ENCODE measurements at places on chromosomes 13 and 19.
A peak's percentile ranks its signal among the peaks of the same experiment; 100 is the strongest.

GRCh38 chr19:6925801-6926751 lies 38.7 kb downstream of the ADGRE1 start:
- DNase-seq = no peak

DNA sequence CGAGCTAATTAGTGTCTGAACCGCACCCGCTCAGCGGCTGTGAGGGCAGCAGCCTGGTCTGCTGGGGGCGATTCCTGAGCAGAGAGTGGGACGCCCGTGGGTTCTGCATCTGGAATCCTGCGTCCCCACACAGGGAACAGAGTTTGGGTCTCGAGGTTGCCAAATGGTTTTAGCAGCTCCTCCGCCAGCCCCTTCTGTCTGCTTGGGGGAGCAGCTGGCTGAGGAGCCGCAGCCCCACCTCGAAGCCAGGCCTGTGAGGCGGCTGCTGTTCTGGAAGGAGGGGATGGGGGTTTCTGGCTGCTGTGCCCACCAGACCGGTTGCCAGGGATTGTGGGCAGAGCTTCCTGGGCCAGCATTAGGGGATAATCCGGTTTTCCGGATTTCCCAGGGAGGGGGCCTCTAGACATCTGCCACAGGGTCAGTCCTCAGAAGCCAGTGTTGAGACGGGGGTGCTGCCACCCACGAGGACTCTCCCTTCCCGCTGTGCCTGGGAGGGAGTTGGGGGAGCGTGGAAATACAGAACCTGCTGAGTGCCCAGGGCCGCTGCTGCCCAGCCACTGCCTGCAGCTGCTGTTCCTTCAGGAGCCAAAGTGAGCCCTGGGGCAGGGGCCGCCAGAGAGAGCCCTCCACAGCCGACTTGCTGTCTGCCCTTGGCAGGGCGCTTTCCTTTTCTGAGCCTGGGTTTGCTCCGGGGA lies 2.0 kb downstream of the CDC34 start:
- no peak for DNase-seq

GRCh38 chr13:106401081-106401480 lies 134.4 kb downstream of the EFNB2 start:
- no peak for DNase-seq

GRCh38 chr13:109769921-109770320 lies 16.5 kb downstream of the IRS2 start:
- no peak for DNase-seq

- no peak for DNase-seq
Observed at GRCh38 chr19:3543150-3544057, 4.4 kb downstream of the TEKTIP1 start.

GRCh38 chr19:7909471-7910067 lies 5.1 kb upstream of the TGFBR3L start:
- DNase-seq = no peak

GRCh38 chr13:22744688-22745452 lies 435.9 kb upstream of the SGCG start:
- no peak for DNase-seq

DNA sequence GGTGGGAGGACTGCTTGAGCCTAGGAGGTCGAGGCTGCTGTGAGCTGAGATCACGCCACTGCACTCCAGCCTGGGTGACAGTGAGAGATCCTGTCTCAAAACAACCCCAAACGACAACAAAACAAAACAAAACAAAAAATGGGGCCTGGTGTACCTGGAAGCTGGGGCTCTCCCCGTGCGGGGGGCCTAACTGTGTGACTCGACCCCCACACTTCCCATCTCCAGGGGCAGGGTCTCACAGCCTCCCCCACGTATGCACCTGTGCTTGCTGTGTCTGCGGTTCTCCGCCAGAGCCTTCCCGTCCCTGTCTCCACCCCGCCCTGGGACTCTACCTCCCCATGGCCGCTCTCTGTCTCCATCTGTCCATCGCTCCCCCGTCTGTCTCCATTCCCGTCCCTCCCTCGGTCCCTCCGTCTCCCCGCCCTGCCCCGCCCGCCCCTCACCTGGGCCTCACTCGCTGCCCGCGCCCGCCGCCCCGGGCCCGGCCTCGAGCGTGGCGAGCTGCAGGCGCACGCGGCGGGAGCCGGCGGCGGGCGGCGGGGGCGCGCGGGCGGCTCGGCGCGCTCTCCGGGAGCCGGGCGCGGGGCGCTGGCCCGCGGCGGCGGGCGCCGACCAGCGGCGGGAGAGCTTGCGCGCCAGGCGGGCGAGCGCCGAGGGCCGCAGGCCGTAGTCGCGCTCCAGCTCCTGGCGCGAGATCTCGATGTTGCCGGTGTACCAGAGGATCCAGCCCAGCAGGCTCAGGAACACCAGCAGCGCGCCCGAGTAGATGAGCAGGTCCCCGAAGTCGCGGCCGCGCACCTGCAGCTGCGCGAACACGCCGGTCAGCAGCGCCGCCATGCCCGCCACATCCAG lies 587 bp downstream of the TMEM238 start:
- peak; percentile 75 for DNase-seq

DNA sequence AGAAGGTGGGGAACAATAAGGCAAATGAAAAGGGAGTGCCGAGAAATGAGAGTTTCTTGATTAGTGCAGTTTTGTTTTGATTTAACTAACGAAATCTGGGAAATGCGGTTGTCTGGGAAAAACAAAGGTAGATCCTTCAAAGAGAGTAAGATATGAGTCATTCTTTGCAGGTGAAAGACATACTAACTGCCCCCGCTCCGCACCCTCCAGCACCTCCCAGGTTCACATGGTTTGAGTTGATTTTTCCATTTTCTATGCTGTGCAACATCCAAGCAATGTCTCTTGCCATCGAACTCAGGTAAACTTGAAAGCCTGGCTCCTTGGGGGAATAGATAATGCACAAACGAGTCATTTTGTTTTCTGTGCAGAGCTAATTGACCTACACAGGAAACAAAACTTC lies 84.1 kb upstream of the KLF12 start:
- DNase-seq = no peak

- no peak for DNase-seq
Observed at GRCh38 chr19:56547535-56547934, 8.8 kb downstream of the ZFP28 start.

DNA sequence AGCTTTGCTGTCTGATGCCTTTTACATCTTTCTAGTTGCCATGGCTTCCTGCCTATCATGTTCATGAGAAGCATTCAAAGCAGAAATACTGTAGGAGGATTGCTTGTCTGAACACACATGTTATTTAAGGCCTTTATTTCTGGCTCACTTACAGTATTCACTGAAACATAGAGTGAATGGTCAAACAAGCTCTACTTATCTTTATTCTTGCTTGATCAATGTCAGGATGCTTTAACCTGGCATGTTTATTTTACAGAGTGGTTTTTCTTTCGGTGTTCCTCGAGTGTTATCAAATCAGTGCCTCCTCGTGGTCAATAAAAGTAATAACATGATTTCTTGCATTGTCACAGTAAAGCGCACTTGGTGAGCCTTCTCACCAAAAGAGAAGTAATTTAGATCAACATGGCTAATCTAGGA lies 73.5 kb upstream of the PCDH17 start:
- DNase-seq = no peak

GRCh38 chr19:6465006-6465405 lies 935 bp downstream of the CRB3 start:
- no peak for DNase-seq

GRCh38 chr13:84844473-84844872 lies 954.7 kb downstream of the SLITRK6 start:
- no peak for DNase-seq

- no peak for DNase-seq
Observed at GRCh38 chr19:7360393-7360984, 11.8 kb downstream of the ARHGEF18 start.

DNA sequence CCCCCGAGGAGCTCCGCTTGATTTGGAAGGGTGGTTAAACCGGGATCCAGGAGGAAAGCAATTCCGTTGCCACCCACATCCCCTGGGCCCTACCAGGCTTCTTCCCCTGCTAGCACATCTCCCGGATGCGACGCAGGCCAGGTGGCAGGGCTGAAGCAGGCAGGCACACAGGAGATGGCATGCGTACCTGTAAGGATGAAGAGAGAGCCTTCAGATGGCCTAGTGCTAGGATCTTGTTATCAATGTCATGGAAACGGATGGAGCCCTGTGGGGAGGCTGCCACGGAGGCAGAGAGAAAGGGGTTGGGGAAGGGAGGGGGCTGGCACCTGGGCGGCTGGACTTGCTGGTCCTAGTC lies 8.5 kb upstream of the SOX1 start:
- no peak for DNase-seq

DNA sequence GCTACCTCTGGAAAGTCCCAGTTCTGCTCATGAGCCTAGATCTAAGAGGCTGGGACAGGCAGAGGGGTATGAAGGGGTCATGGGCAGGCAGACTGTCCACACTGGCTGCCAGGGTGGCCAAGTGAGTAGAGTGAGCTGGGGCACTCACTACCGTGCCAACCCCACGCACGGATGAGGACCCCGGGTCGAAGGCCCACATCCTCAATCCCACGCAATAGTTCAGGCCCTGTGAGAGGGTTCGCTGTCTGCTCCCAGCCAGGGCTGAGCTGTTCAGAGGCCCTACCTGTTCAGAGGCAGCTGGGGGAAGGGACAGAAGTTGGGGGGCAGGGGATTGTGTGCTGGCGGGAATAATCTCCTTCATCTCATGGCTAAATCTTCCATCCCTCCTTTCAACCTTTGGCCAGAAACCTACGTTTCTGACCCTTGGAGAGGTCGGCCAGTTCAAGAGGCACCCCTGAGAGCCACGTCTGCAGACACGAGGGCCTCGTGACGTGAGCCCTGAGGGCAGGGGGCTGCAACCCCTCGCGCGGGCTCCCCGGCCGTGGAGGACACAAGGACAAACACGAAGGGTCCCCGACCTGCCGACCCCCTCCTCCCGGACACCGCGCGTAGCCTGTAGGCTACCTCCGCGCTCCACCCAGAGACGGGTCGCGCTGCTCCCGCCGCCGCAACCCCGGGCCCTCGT lies 1.0 kb upstream of the RPS5 start:
- no peak for DNase-seq

DNA sequence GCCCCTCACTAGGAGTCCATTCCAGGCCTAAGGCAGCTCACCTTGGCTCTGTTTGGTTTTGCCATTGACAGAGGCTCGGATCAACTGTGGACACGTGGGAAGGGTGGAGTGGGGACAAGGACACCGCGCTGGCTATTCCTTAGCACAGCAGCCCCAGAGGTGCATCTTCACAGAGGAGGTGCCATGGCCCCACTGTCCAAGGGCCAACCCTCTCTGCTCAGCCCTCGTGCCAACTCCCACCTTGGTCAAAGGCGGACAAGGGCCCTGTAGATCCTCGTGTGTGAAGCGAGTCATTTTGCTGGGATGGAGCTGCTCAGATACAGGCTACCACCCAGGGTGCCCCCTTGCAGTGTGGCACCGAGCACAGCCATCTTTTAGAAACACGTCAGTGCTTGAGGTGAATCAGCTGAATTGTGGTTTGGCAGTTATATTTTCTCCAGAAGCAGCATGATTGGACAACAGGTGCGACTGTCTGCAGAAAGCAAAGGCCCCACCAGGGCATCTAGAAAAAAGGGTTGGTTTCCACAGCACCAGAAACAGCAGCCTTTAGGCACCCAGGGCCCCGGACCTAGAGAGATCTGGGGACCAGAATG lies 192.1 kb upstream of the GPR12 start:
- no peak for DNase-seq

GRCh38 chr13:44414716-44415115 lies 41.1 kb downstream of the SERP2 start:
- no peak for DNase-seq

- DNase-seq = no peak
Observed at GRCh38 chr19:7575434-7576040, 20.1 kb upstream of the CAMSAP3 start.

DNA sequence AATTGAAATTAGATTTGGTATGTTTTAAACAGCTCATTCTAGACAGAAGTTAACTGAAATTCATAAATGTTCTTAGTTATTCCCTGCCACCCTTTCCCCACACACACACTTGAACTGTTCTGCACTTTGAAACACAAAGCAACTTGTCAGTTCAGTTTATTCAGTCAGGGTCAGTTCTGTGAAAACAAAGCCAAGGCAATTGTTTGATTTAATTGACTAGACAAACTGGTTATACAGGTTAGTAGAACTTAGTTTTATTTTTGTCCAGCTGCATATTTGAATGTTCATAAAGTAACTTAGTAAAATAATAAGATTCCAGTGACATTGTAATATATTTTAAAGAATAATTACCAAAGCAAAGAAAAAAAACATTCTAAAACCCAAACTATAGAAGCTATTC lies 98.3 kb upstream of the KLF5 start:
- no peak for DNase-seq

DNA sequence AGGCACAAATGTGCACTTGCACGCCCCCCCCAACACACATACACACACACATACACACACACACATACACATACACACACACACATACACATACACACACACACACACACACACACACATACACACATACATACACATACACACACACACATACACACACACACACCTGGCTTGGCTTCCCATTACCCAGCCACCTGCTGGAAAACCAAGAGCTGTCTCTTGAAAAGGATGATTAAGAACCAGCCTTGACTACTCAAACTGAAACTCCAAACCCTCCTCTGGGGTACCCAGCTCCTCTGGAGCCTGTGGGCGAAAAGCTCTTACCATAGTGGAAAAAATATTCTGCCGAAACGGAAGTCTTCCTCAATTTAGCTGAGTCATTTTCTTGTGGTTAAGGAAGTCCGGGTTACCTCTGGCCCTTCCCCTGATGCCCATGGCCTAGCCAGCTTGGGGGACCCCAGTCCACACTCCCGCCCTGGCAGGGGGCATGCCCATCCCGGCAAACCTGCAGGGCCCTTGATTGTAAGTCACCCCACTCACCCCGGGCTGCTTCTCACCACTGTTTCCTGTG lies 21.9 kb downstream of the CEBPA start:
- DNase-seq = peak; percentile 75

All from activated CD8-positive, alpha-beta memory T cell treated with anti-CD3 and anti-CD28 coated beads, Interleukin-2, amount 10 ng/mL, durations not matched to agents 7 days and 5 days (primary cell).